ENCODE measurements at places on chromosomes 11 and 22.
A peak's percentile ranks its signal among the peaks of the same experiment; 100 is the strongest.

GRCh38 chr22:24208012-24208749, 26.9 kb downstream of the SUSD2 start:
- H3K36me3 ChIP-seq, result no peaks in the 10 kb centered on the region
- no peak for DNase-seq
- H3K4me3 ChIP-seq, result no peak overlapping the region
- no peaks in the 10 kb centered on the region for H3K27me3 ChIP-seq
- H3K27ac ChIP-seq, result peak overlapping the region; percentile 91
- peaks cover 29% of the 10 kb centered on the region for H3K4me1 ChIP-seq

DNA sequence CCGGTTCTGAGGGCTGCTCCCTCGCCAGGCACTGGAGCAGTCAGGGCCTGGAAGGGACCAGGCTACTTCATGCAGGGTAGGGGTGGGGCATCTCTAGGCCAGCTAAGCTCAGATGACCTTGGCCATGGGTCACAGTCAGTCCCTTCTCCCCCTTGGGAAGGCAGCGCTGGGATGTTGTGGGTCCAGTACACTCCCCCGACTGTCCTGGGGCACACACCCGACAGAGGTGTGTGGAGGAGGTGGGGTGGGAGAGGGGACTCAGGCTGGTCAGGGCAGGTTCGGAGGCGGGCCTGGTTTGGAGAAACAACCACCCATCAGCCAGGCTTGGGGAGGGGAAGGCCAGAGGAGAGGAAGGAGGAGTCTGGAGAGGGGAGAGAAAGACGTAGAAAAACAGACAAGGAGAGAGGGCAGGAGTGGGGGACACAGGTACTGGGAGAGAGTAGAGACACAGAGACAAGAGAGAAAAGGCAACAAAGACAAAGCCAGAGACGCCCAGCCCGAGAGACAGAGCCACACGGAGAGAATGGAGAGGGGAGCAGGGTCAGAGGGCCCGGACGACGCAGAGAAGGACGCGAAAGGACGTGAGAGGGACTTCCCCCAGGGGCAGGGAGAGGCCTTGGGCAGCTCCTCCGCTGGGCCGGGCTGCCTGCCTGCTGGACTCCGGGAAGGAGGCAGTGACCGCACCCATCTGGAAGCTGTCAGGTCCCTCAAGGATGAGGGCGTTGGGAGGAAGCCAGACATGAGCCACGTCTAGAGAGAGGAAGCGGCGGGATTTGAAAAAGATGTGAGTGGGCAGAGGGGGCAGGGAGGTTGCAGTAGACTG, 30.6 kb upstream of the TSKU start:
- no peak for DNase-seq
- peak overlapping the region; percentile 25 for H3K4me3 ChIP-seq
- H3K27ac ChIP-seq, result peak overlapping the region; percentile 89
- no peaks in the 10 kb centered on the region for H3K36me3 ChIP-seq
- H3K27me3 ChIP-seq, result no peaks in the 10 kb centered on the region

GRCh38 chr11:35785287-35786167, 123.0 kb downstream of the TRIM44 start:
- DNase-seq, result no peak
- peaks cover 32% of the 10 kb centered on the region for H3K4me1 ChIP-seq
- H3K27ac ChIP-seq, result no peak overlapping the region
- H3K27me3 ChIP-seq, result no peaks in the 10 kb centered on the region
- no peak overlapping the region for H3K4me3 ChIP-seq
- no peaks in the 10 kb centered on the region for H3K36me3 ChIP-seq

DNA sequence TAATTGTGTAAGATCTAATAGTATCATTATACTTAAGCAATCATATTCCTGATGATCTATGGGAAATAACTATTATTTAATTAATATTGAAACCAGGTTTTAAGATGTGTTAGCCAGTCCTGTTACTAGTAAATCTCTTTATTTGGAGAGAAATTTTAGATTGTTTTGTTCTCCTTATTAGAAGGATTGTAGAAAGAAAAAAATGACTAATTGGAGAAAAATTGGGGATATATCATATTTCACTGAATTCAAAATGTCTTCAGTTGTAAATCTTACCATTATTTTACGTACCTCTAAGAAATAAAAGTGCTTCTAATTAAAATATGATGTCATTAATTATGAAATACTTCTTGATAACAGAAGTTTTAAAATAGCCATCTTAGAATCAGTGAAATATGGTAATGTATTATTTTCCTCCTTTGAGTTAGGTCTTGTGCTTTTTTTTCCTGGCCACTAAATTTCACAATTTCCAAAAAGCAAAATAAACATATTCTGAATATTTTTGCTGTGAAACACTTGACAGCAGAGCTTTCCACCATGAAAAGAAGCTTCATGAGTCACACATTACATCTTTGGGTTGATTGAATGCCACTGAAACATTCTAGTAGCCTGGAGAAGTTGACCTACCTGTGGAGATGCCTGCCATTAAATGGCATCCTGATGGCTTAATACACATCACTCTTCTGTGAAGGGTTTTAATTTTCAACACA, 6.4 kb downstream of the BIRC3 start:
- H3K4me3 ChIP-seq, result no peak overlapping the region
- no peak for DNase-seq

- no peak for DNase-seq
- H3K36me3 ChIP-seq, result no peaks in the 10 kb centered on the region
- no peak overlapping the region for H3K4me3 ChIP-seq
- no peaks in the 10 kb centered on the region for H3K4me1 ChIP-seq
Measured at GRCh38 chr22:30492144-30492543, 13.4 kb downstream of the SEC14L4 start.

DNA sequence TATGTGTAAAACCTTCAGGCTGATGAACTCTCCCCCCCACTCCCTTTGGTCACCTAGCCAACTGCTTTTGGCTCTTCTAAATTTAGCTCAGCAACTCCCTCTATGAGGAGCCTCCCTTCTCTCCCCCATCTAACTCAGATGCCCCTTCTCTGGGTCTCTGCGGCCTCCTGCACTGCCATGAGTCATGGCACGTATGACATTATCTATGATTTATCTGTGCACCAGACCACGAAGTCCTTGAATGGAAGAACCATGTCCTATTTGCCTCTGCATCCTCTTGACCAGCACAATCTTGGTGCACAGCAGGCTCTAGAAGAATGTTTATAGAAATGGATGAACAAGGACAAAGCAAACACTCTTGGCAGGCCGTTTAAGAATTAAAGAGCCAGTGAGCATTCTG, 46.0 kb downstream of the RPL27A start:
- no peak for DNase-seq
- H3K27ac ChIP-seq, result no peak overlapping the region
- no peak overlapping the region for H3K4me3 ChIP-seq

Measured in mesothelial cell of epicardium (in vitro differentiated cells).